ENCODE measurements at places on chromosomes 7 and 10. TPM values are rescaled to one million over a fixed set of nuclear protein-coding genes. Genes with fewer than 3 reads are reported as not detected.

The ZKSCAN5 gene
- 7.1 TPM for total RNA-seq

The HOXA3 gene
- 1.3 TPM for total RNA-seq

The ZNF425 gene
- total RNA-seq: 0.79 TPM

The C1GALT1 gene
- 19.4 TPM for total RNA-seq

The FAM25A gene
- not detected for total RNA-seq

The SUGCT gene
- total RNA-seq: 6.5 TPM

GRCh38 chr7:27165996-27166530 lies 726 bp upstream of the HOXA9 start:
- peak; percentile 26 for DNase-seq

GRCh38 chr10:22133749-22134624 lies 83.8 kb downstream of the EBLN1 start:
- DNase-seq: no peak

DNA sequence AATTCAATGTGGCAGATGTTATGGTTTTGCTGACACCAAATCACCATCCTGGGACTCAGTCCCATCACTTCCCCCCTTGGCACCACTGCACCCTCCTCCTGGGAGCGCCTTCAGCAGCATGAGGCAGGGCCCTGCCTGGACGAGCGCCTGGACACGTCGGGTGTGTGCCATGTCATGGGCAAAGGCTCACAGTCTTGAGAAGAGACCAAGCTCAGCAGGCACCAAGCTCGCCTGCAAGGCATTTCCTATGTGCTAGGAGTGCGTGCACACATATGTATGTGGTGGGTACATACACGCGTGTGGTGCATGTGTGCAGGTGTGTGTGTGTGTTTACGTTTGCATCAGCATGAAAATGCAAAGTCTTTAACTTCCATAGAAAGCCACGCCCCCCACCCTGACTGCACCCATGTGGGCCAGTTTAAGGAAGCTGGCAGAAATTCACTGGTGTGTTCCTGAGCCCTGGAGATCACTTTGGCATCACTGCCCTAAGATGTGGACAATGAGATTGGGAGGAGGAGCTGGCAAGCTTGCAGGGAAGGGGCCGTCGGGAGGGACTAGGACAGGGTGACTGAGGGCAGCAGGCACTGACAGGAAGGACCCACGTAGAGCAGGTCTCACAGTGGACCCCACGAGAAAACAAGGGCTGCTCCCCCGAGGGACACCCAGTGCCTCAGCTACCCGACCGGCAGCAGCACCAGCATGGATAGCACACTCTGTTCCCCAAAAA lies 169.9 kb upstream of the PPP2R2D start:
- no peak for DNase-seq

GRCh38 chr7:18653381-18654155 lies 158.0 kb downstream of the HDAC9 start:
- DNase-seq: no peak

DNA sequence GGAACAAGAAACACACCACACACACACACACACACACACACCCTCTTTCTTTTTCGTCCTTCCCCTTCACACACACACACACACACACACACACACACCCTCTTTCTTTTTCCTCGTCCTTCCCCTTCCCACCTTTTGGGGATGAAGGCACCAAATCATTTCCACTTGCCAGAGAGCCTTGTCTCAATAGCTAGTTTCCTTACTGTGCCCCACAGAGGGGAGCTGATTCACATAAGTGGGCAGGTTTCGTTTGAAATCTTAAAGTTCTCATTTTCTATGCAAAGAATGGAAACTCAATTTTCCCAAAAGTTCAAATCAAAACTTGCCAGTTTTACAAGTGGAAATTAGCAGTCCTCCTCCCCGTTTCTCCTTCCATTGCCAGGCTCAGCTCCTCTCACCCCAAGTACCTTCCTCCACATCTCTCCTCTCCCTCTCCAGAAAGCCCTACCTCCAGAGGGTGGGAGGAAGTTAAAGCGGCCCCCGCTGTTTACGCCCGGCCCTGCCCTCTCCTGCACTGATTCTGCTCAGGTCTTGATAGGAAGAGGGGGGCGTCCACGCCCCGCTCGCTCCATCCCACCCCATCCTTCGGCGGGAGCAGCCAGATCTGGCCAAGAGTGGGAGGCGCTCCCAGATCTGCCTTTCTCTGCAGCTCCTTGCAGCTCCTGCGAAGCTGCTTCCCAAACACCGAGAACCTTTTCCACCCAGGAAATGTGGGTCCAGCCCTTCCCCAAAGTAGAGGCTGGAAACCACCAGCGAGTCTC lies 1.3 kb downstream of the CTTNBP2 start:
- peak; percentile 74 for DNase-seq

- no peak for DNase-seq
These were observed 86.0 kb downstream of the FANK1 start for GRCh38 chr10:125982260-125982948.

- DNase-seq: peak; percentile 81
These were observed 40.4 kb upstream of the BPGM start for GRCh38 chr7:134605978-134606923.

GRCh38 chr7:70092314-70093204 lies 494.3 kb downstream of the AUTS2 start:
- DNase-seq: peak; percentile 56

DNA sequence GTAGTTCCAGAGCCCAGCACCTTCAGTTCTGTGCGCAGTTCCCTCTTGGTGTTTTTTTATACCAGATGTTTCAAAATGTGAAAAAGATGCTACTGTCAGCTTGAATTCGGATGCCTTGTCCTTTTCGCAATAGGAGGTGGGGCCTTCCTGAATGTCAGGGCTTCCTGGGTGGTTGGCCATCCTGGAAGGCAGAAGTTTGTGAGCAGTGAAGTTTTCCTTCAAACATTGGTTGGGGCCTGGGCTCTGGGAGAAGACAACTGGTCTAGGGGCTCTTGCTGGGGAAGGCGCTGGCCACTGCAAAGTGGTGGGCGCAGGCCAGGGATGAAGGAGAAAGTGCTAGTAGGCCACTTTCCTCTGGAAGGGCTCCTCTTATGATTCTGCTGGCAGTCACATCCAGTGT lies 56.8 kb upstream of the JAZF1 start:
- peak; percentile 14 for DNase-seq

DNA sequence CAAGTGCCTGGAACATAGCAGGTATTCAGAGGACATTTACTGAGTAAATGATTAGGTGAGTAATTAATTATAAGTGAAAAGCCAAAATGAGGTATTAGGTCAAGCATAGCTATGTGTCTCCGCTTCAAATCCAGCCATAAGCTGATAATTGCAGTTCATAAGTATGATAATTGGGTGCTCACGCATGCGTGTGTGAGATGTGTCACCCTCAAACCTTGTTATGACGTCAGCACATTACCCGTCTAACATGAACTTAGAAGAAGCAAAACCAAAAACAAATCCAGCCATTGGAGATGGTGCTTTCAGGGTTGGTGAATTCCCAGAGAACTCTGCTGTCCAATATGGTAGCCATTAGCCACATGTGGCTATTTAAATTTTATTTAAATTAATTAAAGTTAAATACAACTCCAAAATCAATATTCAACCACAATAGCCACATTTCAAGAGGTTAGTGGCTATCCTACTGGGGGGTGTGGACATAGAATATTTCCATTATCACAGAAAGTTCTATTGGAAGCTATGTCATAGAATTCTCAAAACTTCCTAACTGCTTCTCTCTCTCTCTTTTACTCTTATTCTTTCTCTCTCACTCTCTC lies at the start of gene CPA5:
Gene CPA5 (plus strand): TSS at position 546 of the 596 bp plus-strand sequence. CDS start 1,670 bp downstream, outside the sequence.
- DNase-seq: no peak

- no peak for DNase-seq
These were observed 128.4 kb downstream of the NRBF2 start for GRCh38 chr10:63261496-63261895.

DNA sequence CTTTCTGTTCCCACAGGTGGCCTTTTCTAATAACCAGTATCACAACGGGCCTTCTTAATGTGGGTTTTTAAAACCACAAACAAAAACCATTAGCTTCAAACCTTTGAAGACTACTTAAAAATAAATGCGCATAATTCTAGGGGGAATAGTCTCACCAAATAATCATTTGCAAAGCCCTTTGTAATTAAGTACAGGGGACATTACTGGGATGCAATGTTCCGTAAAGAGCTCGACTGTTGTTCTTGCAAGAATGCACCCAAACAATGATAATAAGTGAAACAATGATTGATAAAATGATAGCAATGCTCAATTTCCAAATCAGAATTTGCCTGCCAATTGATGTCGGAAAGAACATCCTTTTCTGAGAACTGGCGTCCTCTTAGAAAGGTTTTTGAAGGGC lies 589.1 kb upstream of the ADARB2 start:
- no peak for DNase-seq

DNA sequence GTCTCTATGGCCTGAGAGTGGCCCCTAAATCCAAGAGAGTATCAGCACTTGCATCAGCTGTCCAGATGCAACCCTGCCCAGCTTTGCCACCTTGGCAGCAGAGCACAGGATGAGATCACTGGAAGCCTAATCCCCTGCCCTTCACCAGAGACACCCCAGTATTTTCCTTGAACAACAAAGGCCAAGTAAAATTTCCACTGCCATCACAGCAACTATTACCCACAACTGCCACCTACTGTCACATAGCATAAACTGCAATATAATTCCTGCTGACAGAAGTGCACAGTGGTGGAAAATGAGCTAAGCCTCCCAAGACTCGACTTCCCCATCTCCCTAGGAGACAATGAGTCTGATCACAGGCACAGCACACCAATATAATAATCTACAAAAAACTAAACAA lies 462.8 kb upstream of the ZWINT start:
- DNase-seq: no peak

GRCh38 chr10:88386821-88387773 lies 196.0 kb downstream of the RNLS start:
- DNase-seq: no peak

DNA sequence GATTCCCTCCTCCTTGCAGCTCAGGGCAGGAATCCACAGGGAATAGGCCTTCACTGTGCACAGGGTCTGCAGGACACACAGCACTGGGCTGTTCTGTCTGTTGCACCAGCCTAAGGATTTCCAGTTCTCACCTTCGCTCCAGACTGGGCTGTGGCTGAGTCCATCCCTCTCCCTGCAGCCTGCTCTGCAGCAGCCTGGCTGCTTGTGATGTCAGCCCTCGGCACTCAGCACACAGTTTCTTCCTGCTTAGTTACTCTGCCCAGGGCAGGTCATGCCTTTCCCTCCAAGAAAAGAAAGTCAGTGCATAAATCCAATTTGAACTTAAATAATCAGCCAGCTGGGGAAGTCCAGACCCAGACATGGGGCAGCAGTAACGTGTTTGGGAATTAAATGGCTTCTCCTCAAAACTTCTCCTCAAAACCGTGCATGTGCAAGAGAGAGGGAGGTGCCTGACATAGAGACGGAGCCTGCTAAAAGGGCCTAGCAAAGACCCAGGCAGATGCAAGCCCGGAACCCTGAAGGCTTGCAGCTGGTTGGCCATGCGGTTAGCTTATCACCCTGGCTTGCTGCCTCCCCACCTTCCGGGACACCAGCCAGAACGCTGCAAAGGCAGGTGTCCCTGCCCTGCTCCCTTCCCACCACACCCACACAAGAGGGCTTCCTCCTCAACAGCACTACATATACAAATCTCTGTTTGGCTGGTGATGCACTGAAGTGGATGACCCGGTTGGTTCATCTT lies 10.9 kb upstream of the GDF2 start:
- DNase-seq: no peak

DNA sequence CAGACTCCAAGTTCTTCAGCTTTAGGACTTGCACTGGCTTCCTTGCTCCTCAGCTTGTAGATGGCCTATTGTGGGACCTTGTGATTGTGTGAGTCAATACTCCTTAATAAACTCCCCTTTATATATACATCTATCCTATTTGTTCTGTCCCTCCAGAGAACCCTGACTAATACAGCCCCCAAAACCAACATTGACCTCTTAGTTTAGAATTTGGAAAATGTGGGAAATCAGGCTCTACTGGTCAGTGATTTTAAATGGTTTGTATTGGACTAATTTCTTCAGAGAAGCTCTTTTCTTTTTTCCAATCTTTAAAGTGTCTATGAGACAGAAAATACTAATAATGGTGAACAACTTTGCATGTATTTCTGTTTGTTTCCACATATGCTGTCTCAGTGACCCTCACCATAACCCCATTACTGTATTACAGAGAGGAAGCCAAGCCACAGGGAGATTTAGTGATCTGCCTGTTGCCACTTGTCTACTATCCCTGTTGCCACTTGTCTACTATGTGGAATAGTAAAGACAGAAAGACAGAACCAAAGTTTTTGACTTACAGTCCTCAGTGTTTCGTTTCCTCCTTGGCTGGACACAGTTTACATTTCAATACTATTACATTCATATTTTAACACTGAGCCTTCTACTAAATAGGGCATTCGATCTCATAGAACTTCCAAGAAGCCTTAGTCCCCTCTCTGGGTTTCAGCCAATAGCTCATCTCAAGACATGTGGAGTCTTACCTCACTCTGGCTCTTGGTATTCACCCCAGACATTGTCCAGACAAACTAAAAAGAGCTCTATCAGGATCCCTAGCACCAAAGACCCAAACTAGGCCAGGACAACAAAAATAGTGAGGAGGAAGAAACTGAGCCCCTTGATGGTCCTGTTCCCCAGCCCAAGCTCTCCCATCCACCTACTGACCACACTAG lies 121.0 kb downstream of the AKR1D1 start:
- DNase-seq: no peak

DNA sequence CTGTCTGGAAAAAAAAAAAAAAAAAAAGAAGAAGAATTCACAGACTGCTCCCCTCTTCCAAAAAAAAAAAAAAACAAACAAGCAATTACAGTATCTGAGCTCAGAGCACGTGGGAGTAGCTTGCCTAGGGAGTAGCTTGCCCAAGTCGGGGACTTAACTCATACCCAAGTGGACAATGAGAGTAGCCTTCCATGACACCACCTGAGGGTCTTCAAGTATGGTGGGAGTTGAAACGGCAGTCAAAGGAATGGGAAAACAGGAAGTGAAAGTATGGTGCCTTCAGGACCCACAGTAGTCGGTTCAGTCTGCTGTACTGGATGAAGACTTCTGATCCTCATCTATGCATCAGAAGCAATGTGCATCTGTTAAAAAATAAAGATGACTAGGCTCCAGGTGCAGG lies 10.6 kb downstream of the VOPP1 start:
- DNase-seq: no peak

GRCh38 chr10:26367771-26368170 lies 70.4 kb upstream of the APBB1IP start:
- DNase-seq: peak; percentile 26

GRCh38 chr10:75040576-75040975 lies 70.9 kb upstream of the SAMD8 start:
- DNase-seq: no peak

- peak; percentile 28 for DNase-seq
These were observed 24.8 kb downstream of the GNA12 start for GRCh38 chr7:2819161-2819953.

DNA sequence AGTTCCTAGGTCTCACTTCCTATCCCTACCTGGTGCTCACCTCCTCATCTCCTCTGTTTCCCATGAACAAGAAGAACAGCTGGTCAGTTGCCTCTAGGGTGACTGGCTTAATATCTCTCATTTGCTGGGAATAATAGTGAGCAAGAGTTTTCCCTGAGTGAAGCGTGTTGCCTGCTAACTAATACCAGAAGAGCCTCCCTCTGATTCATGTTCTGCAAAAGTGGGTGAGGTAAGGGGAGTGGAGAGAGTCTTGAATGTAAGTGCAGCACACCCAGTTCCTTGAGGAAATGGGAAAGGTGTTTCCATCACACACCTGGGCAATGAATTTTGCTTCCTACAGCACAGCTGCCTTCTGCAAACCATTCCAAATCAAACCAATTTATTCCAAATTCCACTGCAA lies 29.6 kb downstream of the FZD1 start:
- no peak for DNase-seq

GRCh38 chr7:18013936-18014335 lies 13.7 kb downstream of the PRPS1L1 start:
- no peak for DNase-seq

Data from right cardiac atrium (tissue), 5 donors.